Adipocyte (in vitro differentiated cells): ENCODE measurements at places on chromosomes 16 and 17.

DNA sequence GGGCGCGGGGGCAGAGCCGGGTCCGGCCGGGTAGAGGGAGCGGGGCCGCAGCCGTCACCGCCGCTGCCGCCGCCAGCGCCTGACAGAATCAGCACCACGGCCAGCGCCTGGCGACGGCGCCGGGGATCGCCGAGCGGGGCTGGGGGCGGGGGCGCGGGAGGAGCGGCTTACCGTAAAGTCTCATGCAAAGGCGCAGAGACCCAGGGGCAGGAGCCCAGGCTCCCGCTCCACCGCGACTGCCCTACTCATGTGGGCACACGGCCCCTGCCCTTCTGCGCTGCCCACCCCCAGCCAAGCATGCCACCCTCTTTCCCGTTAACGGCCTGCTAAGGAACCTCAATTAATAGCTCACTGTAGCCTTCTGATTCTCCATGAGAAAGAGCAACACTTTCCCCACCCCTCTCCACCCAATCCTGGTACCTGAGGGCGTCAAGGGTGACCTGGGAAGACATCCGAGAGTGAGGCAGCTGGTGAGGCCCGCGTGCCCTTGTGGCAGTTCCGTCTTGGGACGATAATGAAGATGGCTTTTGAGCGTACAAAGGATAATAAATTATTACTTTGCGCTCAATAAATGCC lies at the start of gene SEZ6:
SEZ6 (minus strand) TSS at position 98 of the 576 bp plus-strand sequence. CDS start 164 bp downstream, outside the sequence.
- DNase-seq, result peak; percentile 85

DNA sequence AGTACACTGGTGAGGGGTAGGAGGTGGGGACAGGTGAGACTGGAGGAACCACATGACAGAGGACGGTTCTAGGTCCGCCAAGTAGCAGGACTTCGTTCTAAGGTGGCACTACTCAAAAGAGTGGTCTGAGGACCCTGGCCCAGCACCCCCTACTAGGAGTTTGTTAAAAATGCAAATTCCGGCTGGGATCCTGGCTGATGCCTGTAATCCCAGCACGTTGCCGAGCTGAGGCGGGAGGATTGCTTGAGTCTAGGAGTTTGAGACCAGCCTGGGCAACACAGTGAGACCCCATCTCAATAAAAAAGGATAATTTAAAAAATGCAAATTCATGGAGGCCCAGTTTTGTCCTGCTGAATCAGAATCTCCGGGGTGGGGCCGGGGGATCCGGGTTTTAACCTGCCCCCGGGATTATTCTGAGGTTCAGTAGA lies 59.1 kb downstream of the WSB1 start:
- DNase-seq, result no peak

DNA sequence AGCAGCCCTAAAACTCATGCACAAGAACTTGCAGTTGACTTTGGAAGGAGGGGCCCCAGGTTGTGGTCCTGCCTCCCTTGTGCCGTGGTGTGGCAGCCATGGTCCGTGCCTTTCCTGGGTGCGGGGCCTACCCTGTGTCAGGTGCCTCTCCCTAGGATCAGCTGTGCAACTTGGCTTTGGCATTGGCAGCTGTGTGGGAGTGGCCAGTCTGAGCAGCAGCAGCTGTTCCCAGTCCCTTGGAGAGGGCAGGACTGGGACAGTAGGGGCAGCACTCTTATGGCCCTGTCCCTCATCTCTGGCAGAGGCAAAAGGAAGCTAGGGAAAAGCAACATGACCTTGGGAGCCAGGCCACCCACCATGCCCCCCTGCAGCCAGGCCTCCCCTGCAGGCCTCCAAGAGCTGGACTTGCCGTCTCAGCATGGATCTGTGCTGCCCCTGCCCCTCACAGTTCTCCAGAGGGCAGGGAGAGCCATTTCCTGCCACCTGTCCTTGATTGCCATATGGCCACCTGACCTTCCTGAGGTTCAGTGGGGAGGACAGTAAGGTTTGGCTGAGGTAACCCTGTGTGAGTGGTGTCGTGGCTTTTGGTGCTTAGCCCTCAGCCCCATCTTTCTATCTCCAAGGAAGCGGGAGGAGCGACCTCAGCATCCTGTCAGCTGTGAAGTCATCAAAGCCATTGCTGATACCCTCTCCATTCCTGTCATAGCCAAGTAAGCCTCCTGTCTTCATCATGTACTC lies 15.5 kb upstream of the NFATC3 start:
- no peak for DNase-seq

- DNase-seq, result no peak
Observed at GRCh38 chr16:57360321-57360935, 1.8 kb downstream of the CCL22 start.

- DNase-seq, result no peak
Observed at GRCh38 chr17:71080937-71081336, 911.6 kb downstream of the KCNJ2 start.
